ENCODE measurements at places on chromosomes 5 and 9. TPM values are rescaled to one million over a fixed set of nuclear protein-coding genes. Genes with fewer than 3 reads are reported as not detected.

DNA sequence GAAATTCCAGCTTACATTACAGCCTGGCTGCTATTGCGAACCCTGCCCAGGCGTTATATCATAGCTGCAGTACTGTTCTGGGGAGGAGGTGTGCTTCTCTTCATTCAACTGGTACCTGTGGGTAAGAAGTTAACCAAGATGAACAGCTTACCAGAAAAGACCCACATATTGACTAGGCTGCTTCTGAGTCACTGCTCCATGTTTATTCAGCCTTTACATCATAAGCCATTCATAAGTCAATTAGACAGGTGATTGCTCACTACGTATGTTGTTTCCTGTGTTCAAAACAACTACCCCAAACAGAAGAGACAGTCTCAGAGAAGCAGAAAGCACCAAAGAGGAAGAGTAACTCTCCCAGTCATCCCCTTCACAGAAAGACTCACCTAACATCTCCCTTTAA, 34.7 kb upstream of the SLC22A5 start:
- DNase-seq: no peak

GRCh38 chr9:19595003-19595402, 186.2 kb downstream of the ACER2 start:
- DNase-seq: no peak

GRCh38 chr5:165795073-165795472, 2289.7 kb downstream of the MAT2B start:
- DNase-seq: no peak

GRCh38 chr5:165137701-165138100, 1632.3 kb downstream of the MAT2B start:
- DNase-seq: no peak

- no peak for DNase-seq
These were observed 21.0 kb downstream of the F2R start for GRCh38 chr5:76736679-76737556.

DNA sequence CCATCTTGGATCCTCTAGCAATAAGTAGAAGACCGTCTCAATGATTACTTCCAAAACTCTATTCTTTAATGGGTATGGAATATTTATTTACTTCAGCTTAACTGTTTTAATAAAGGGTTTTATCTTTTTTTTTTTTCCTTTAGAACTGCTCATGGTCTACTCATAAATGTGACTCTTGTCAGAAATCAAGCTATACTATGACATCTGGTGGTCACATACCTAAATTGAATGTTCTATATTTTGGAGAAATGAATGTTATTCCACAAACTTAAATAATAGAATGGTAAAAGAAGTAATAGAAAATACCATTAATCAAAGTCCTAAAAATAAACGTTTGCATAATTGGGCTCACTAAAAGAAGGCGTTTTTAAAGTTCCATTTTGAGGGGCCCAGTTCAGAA, 131.2 kb upstream of the PLCXD3 start:
- no peak for DNase-seq

PCBD2 gene
- polyA plus RNA-seq: 4.8 TPM

IL9 gene
- not detected for polyA plus RNA-seq
